Esophagus muscularis mucosa (tissue), 4 donors: ENCODE measurements at places on chromosomes 1 and 21.

DNA sequence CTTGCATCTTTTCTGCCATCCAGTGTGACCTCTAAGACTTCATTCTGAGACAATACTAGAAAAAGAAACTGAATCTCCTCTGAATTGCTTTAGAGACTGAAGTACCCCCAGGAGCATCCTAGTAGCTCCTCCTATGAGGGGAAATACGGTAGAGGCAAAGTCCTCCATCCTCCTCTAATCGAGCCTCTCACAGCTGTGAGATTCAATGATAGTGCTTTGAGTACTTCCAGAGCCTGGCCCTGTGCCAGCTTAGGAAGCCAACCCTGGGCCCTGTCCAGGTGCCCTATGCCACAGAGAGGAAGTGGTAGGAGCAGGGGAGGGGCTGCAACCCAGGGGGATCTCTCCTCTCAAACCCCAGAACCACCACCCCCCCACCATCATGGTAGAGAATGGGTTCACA lies 10.7 kb downstream of the RORC start:
- H3K36me3 ChIP-seq = no peaks in the 10 kb centered on the region
- H3K4me1 ChIP-seq = no peaks in the 10 kb centered on the region
- H3K4me3 ChIP-seq = no peak overlapping the region

DNA sequence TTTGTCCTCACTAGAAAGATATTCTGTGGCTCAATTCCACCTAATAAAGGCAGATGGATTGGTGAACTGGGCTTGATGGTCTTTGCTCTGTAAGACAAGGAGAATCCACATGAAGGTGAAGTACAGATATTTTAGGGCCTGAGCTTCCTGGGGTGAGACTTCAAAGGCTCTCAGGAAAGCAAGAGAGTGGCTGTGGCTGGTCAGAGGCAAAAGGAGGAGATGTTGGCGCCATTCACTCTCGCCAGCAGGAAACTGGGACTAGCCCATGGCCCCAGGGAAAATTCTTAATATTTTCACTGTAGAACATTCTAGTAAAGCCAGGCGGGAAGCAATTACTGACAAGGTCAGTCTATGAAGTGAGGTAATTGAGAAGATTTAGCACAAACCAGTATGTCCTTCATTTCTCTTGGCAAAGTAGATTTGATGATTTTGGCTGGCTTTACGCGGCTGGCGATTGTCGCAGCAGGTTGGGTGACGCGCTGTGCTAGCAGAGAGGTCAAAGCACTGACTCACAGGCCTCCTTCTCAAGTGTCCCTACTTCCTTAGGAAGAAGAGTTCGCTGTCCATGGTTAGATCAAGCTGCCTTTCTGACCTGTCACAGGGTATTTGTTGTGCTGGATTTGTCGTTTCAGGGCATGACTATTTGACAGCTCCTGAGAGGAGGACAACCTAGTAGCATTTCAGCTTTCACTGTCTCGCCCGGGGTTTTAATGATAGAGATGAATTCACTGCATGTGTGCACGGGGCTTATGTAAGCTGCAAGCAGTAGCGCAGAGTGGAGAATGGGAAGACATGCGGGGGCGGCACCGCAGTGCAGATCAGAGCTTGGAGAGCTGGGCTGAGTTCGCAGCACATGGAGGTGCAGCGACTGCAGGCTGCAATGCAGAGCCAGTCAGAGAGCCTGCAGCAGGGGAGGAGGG lies 32.7 kb downstream of the XCL1 start:
- H3K36me3 ChIP-seq = no peaks in the 10 kb centered on the region
- DNase-seq = peak; percentile 91
- peaks cover 44% of the 10 kb centered on the region for H3K4me1 ChIP-seq

DNA sequence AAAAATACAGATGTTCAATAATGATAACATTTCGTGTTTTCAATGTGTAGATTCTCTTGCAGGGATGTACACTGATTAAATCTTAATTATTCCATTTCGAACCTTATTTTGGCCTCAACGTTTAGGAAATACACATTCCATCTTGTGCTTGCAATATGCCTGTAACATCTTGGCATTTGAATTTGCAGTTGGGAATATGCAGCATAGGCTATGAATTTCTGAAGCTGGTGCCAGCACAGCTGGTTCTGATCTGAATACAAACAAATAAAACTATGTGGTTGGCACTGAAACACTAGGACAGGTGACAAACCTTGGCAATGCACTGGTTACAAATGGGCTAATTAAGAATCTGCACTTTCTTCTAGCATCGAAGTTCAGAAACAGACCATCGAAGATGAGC lies 108.4 kb downstream of the ERG start:
- peak; percentile 7 for DNase-seq
- no peak overlapping the region for H3K27ac ChIP-seq
- H3K4me1 ChIP-seq = peaks cover 3% of the 10 kb centered on the region
- H3K4me3 ChIP-seq = no peak overlapping the region
- H3K27me3 ChIP-seq = no peaks in the 10 kb centered on the region

DNA sequence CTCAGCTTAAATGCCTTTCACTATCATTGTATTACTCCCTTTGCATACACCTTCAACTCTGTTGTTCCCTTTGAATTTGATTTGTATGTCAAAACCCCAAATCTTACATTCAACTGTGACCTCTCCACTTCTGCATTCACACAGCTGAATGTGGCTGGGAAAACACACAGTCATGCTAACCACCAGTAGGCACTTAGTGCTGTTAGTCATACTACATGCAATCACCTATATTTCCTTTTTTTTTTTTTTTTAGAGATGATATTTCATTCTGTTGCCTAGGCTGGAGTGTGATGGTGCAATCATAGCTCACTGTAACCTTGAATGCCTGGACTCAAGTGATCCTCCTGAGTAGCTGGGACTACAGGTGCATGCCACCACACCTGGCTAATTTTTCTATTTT lies 16.2 kb downstream of the BTBD8 start:
- H3K36me3 ChIP-seq = peaks cover 10% of the 10 kb centered on the region
- H3K27ac ChIP-seq = no peak overlapping the region
- no peak for DNase-seq
- H3K27me3 ChIP-seq = no peaks in the 10 kb centered on the region
- no peak overlapping the region for H3K4me3 ChIP-seq

GRCh38 chr21:34344584-34344983 lies 19.2 kb upstream of the KCNE2 start:
- peak overlapping the region; percentile 16 for H3K27ac ChIP-seq
- peaks cover 38% of the 10 kb centered on the region for H3K4me1 ChIP-seq
- H3K4me3 ChIP-seq = no peak overlapping the region
- no peaks in the 10 kb centered on the region for H3K36me3 ChIP-seq

DNA sequence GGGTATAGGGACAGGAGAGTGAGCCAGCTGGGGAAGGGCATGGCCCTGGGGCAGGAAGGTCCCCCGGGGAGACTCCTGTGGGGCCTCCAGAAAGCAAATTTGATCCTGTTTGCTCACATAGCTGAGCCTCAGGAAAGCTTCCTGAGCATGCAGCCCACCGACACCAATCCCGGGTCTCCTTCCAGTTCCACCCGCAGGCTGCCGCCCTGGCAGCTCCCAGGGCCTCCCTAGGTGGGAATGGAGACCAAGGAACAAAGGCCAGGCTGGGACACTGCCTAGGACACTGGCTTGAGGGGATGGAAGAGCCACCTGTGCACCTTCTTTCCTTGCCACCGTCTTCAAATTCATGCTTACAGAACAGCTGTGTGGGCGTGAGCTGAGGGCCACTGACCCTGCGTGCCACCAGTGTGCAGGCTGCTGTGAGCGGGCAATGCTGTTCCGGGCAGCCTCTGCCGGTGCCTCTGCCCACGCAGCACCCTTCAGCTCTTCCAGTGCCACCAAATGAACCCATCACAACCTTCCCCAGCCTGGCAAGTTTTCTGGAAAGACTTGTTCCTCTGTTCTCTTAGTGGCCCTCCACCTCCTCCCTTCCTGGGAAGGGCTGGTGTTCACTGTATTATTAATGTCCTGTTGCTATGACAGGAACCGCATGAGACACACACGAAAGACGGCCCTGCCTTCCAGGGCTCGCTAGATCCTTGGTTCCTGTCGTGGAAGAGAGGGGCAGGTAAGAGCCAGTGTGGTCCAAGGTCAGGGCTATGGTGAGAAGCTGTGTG lies 53.6 kb downstream of the ACBD3 start:
- no peak overlapping the region for H3K4me3 ChIP-seq
- no peaks in the 10 kb centered on the region for H3K27me3 ChIP-seq
- DNase-seq = no peak
- H3K36me3 ChIP-seq = no peaks in the 10 kb centered on the region
- no peak overlapping the region for H3K27ac ChIP-seq
- peaks cover 30% of the 10 kb centered on the region for H3K4me1 ChIP-seq

GRCh38 chr1:230788561-230789275 lies 41.5 kb downstream of the CAPN9 start:
- no peaks in the 10 kb centered on the region for H3K36me3 ChIP-seq
- H3K4me1 ChIP-seq = no peaks in the 10 kb centered on the region
- DNase-seq = peak; percentile 81
- no peak overlapping the region for H3K27ac ChIP-seq

DNA sequence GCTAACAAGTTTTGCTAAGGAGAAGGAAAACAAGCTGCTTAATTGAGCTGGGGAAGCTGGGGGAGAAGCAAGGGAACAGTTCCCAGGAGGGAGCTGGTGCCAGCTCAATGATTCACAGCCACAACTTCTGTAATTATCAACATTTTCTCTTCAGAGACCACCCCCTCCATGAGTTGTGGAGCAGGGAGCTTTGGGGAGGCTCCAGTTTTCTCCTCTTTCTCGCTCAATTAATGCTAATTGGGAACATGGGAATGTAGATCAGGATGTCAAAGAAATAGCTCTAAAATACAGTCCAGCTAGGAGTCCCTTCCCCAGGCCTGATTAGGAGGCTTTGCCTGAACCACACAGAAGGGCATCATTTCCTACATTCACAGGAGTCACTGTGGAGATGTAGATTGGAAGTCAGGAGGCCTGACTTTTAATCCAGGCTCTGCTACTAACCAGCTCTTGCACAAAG lies 12.1 kb upstream of the MNDA start:
- no peak for DNase-seq
- H3K36me3 ChIP-seq = no peaks in the 10 kb centered on the region
- H3K4me3 ChIP-seq = no peak overlapping the region
- no peak overlapping the region for H3K27ac ChIP-seq
- H3K4me1 ChIP-seq = no peaks in the 10 kb centered on the region

- H3K4me3 ChIP-seq = no peak overlapping the region
- H3K4me1 ChIP-seq = no peaks in the 10 kb centered on the region
- H3K36me3 ChIP-seq = no peaks in the 10 kb centered on the region
- DNase-seq = no peak
Measured at GRCh38 chr1:210631399-210631798, 302.7 kb downstream of the HHAT start.

- no peaks in the 10 kb centered on the region for H3K36me3 ChIP-seq
- H3K4me1 ChIP-seq = peaks cover 17% of the 10 kb centered on the region
- DNase-seq = peak; percentile 94
Measured at GRCh38 chr1:58782178-58783089, 1.4 kb downstream of the JUN start.

DNA sequence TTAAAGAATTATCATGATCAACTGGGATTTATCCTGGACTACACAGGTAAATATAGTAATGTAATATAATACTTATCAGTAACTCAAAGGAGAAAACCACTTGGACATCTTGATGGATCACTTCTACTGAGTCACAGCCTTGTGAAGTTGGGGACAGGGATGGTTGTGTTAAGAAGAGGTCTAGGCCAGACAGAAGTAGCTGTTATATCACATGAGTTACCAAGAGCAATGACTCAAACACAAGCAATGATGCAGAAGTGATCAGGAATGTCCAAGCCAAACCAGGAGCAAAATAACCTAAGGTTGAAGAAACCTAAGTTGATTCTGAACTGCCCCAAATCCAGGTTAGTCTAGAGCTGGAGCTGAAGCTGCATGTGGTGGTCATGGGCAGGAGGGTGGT lies 424.5 kb upstream of the DAB1 start:
- H3K27me3 ChIP-seq = no peaks in the 10 kb centered on the region
- H3K36me3 ChIP-seq = no peaks in the 10 kb centered on the region
- H3K4me3 ChIP-seq = no peak overlapping the region
- no peak overlapping the region for H3K27ac ChIP-seq
- H3K4me1 ChIP-seq = no peaks in the 10 kb centered on the region
- no peak for DNase-seq

- no peak for DNase-seq
- H3K27me3 ChIP-seq = no peaks in the 10 kb centered on the region
- no peaks in the 10 kb centered on the region for H3K36me3 ChIP-seq
- no peak overlapping the region for H3K4me3 ChIP-seq
- H3K27ac ChIP-seq = no peak overlapping the region
Measured at GRCh38 chr21:40602080-40602479, 244.9 kb downstream of the DSCAM start.

DNA sequence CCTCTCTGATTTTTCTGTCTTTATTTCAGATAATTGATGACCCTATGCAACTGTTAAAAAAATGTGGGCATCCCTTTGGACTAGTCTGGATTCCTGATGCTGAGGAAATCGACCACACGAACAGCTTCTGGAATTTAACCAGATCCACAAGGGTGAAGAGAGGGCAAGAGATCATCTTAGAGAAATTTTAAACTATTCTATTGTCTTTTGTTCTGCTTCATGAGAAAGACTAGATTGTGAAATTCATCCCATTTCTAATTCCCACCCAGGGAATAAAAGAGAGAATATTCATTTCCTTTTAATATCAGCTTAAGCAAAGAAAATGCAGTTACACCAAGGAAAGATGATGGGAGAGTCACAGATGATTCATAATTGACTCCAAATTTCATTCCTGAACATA lies 71.8 kb downstream of the DUSP10 start:
- no peaks in the 10 kb centered on the region for H3K4me1 ChIP-seq
- no peaks in the 10 kb centered on the region for H3K36me3 ChIP-seq
- H3K27ac ChIP-seq = no peak overlapping the region
- H3K4me3 ChIP-seq = no peak overlapping the region

- no peak for DNase-seq
- H3K4me3 ChIP-seq = no peak overlapping the region
- peaks cover 15% of the 10 kb centered on the region for H3K27me3 ChIP-seq
- no peaks in the 10 kb centered on the region for H3K36me3 ChIP-seq
Measured at GRCh38 chr1:203152158-203153034, 23.2 kb downstream of the MYBPH start.

GRCh38 chr1:156652131-156652991 lies 10.4 kb downstream of the BCAN start:
- peaks cover 10% of the 10 kb centered on the region for H3K4me1 ChIP-seq
- no peak overlapping the region for H3K27ac ChIP-seq
- H3K4me3 ChIP-seq = no peak overlapping the region
- peaks cover 8% of the 10 kb centered on the region for H3K27me3 ChIP-seq
- no peak for DNase-seq

GRCh38 chr1:238187575-238187949 lies 296.8 kb upstream of the ZP4 start:
- no peaks in the 10 kb centered on the region for H3K36me3 ChIP-seq
- no peak for DNase-seq
- no peaks in the 10 kb centered on the region for H3K4me1 ChIP-seq
- H3K27me3 ChIP-seq = no peaks in the 10 kb centered on the region
- H3K4me3 ChIP-seq = no peak overlapping the region

- no peaks in the 10 kb centered on the region for H3K36me3 ChIP-seq
- no peak overlapping the region for H3K4me3 ChIP-seq
- H3K27ac ChIP-seq = no peak overlapping the region
- no peaks in the 10 kb centered on the region for H3K4me1 ChIP-seq
- no peak for DNase-seq
Measured at GRCh38 chr1:244280859-244281258, 170.8 kb downstream of the ADSS2 start.
